ENCODE measurements at places on chromosomes 2 and 18.

GRCh38 chr2:218990612-218991011 is 2.6 kb downstream of the CRYBA2 start:
- no peak for DNase-seq

DNA sequence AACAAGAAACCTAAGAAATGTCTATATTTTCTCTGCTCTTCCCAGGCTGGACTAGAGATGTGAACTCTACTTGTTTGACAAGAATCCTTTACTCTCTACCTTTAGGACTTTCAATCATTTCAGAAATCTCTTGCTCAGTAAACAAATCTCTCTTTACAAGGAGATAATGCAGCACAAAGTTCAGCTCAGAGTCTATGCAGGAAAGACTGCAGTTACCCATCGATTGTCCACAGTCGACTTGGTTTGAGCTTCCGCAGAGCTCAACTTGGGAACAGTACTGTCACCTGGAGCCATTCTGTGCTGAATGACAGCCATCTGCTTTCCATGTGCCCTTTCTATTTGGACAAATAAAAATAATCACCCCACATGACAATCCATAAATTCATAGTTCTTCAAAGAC is 259.7 kb upstream of the STON1 start:
- no peak for DNase-seq

GRCh38 chr2:160590664-160591063 is 97.1 kb upstream of the RBMS1 start:
- DNase-seq, result no peak

DNA sequence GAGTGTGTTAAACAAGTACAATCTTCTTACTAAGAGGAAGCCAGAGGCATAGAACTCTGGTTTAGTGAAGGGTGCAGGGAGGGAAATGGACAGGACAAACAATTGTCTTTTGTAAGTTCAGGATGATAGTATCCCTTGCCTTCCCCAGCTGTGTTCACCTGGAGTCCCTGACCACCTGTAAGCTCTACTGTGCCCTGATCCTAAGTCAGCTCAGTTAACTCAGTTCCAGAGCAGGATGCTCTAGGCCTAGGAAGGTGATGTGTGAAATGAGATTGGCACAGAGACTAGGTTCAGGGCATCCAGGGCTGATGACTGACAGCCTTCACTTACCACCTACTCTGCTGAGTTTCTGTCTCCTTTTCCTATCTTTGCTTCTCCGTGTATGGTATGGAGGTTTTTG is 333.0 kb downstream of the SUCLG1 start:
- DNase-seq, result no peak

DNA sequence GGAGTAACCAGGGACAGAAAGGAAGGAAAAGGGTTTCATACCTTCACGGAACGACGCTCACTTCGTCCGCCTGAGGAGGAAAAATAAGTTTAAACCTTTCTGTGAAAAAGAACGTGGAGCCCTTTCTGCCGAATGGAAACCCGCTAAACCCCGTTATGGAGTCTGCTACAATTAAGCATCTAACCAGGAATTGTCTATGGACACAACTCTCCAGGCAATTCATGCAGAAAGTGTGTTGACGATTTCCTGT is 528 bp upstream of the PPP4R3B start:
- DNase-seq, result no peak

DNA sequence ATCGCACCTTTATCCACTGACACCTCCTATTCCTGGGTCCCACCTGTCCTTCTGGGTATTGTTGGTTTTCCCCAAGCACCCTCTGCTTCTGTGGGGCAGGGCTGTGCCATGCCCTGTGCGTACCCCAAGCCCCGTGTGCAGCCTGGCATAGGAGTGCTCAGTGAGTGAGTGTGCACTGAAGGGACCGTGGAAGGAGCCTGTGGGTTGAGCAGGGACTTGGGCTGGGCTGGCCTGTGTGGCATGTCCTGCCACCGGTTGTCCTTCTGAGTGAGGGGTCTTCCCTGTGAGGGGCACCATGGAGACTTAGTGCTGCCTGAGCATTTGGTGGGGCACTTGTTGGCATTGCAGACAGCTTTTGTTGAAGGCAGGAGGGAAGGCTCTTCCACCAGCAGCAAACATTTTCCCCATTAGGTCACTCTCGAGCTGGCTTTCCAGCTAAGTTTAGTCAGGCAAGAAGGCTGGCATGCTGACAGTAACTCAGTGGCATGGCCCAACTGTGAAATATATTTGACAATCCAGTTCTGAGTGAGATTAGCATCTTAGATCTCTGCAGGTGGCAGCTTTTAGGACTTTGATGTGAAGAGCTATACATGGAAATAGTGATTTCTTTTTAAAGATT is 64.7 kb downstream of the LPIN1 start:
- DNase-seq, result no peak

DNA sequence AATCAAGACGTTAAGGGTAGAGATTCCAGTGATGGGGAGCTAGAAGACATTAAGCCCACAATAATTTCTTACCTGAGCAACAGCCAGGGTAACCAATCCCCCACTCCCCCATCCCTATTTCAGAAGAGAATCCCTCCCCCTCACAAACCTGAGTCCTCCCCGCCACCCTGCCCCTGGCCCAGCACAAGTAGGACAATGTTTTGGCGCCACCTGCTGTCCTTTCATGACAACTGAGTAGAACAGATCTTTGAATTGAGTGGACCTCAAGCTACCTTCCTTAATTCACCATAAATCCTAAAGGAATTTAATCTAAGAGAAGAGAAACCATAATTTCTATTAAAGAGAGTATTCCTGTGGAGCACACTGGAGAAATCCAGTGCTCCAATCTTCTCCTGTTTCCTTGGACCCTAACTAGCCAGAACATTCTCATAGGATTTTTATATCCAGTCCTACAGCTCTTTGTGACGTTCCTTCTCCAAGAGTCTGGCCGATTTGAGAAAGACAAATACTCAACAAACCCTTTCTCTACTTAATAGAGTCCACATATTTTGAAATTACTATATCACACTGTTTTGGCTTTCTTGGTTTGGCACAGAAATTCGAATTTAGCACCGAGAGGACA is 41.1 kb downstream of the NHEJ1 start:
- DNase-seq, result peak; percentile 40

GRCh38 chr2:134845719-134846118 is 7.3 kb downstream of the ACMSD start:
- DNase-seq, result no peak

GRCh38 chr2:140506606-140507005 is 1624.2 kb downstream of the LRP1B start:
- no peak for DNase-seq

DNA sequence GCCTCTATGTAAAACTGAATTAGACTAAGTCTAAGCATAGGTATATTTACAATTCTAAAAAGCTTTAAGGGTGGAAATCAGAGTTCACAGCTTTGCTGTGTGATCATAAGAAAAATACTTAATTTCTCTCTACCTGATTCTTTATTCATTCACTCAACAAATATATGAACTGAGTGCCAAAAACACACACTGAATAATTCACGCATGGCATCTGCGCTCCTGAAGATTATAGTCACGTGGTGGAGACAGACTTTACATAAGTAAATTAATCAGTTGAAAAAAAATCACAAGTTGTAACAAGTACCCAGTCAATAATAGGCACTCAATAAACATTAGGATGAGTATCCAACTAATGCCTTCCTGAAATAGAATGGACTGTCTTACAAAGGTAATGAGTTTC is 351.6 kb downstream of the METTL4 start:
- DNase-seq, result no peak

DNA sequence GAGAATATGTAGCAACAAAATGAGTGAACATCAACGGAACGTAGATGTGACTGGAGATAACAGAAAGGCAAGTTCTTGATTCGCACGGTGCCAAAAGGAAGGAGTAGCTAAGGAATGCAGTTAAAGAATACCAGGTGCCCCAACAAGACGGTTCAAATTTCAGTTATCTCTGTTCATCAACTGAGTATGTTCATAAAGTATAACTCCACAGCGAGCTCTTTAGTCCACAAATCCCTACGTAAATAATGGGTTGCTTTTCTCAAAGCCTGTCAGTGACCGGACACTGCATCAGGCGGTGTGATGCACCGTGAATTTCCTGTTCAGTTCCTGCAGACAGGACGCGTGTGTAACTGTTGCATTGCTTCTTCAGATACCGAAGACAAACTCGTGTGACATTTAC is 91.8 kb downstream of the NOL10 start:
- no peak for DNase-seq

- DNase-seq, result no peak
Observed at GRCh38 chr2:236912326-236913120, 173.2 kb upstream of the COPS8 start.
